ENCODE measurements at places on chromosomes 5 and 9.

DNA sequence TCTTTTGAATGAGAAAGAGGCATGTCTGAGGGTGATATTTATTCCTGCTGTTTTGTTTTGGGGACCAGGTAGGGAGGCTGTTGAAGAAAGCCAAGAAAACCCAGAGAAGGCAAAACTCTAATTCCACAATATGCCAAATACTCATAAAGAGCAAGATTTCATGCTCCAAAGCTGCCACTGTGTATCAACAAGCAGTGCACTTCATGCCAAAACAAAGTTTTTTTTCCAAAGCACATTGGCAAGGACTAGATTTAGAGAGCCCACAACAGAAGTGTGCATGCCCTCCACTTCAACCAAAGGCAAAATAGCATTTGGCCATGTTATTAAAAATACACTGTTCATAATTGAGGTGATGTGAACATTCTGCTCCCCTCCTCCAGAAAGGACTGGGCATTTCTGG lies 229.9 kb downstream of the EBF1 start:
- DNase-seq: no peak

DNA sequence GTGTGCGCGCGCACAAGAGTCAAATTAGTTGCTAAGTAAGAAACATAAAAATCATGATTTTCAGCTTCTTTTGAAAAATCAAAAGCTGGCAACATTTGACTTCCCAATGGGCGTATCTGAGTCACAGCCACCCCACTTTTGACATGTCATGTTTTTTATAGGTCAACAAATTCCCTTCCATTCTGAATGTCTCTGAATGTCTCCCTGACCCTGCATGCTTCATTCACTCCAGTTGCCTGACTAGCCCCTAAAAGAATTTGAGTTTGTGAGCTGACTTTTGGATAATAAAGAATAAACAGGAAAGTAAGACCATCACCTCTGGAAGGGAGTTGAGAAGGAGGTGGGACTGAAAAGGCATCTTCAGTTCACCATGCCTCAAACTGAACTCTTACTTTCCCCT lies 20.2 kb upstream of the GLIS3 start:
- no peak for DNase-seq

DNA sequence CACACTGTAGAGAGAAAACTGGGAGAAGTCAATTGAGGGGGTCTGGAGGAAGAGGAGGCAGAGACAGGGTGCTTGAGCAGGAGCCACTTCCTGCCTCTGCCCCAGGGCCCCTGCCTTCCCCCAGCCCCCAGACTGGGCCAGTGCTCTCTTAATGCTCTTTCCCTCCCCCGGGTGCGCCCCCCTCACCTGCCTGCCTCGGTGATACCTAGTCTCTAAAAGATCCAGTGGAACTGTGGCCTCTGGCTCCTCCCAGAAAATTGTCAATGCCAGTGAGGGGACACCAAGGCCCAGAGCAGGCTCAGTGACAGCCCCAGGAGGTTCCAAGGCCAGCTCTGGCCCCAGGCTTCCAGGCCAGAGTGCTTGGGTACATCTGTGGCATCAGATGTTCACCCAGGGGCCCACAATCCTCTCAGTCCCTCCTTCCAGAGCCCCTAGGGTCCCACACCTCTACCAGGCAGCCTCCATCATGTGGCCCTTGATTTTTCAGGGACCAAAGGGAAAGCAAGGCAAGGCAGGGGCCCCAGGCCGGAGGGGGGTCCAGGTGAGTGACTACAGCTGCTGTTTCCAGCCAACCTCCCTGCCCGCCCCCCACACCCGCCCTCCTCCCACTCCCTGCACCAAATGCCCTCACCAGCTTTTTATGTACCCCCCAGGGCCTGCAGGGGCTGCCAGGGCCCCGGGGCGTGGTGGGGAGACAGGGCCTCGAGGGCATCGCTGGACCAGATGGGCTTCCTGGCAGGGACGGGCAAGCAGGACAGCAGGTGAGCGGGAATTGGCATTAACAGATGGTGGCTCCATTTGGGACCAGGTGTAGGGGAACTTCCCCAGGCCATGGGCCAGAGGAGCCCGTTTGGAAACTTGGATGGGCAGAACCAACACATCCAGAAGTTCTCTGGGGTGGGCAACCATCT lies 33.1 kb upstream of the ORM1 start:
- no peak for DNase-seq

DNA sequence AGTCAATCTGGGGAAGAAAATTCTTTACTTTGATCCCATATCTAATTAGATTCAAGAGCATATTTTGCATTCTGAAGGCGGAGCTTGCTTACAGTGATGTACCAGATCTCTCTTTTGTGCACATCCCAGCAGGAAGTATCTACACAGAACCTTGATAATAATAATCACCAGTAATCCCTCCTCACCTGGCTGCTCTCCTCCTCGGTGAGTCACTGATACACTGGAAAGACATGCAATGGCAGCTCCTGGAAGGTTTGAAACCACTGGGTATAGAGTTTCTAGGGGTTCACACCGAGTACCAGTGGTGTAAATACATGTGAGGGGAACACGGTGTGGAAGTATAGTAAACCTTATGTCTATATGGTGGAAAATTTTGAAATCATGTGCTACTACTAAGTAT lies 205.5 kb upstream of the TARS1 start:
- DNase-seq: no peak

DNA sequence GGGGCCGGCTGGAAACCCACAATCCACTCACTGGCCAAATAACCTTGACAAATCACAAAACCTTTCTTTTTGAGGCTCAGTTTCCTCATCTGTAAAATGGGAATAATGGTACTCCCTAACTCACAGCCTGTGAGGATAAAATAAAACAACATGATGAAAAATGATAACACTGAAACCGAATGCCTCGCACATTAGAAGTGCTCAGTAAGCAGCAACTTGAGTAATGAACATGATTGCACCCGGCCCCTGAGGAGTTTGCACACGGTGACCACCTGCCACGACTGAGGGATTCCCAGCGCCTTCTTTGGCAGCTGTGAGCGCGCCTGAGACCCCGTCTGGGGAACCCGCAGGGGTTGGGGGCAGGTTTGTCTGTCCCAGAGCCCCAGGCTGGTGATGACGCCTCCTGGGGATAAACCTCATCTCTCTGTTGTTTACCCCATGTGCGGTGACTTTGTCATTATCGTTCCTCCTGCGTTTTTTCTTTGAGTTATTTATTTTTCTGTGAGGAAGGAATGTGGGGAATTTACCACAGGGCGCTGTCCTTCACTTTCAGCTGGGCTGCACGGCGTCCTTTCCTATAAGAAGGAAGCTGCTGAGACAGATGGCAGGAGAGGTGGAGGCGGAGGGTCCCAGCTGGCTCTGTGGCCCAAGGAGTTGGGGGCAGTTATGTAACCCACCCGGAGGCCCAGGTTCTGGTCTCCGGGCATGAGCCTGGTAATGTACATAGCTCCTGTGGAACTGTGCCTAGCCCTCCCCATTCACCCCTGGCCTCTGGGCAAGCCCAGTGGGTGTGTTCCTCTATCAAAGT lies 3.0 kb upstream of the SYNPO start:
- no peak for DNase-seq

DNA sequence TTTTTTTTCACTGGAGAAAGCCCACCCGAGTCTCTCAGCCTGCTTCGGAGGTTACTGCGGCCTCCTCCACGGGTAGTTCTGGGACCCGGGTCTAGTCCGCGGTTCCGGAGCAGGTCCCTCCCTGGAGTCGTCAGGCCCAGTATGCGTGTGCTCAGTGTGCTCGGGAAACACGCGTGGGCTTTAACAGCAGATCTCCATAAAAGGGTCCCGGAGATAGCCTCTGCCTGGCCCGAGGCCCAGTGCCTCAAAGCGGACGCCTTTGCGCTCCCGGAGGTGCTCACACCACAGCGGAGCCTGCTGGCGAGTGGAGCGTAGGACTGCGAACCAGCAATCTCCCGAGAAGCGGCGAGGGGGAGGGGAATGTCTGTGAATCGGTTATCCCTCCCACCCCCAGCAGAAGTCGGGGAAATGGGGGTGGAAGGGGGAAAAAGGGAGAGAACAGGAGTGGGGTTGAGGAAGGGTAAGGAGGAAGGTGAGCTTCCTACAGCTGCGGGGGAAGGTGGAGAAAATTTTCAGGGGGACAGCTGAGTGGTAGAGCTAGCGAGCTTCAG lies 28.7 kb downstream of the CDKN2A start:
- no peak for DNase-seq

DNA sequence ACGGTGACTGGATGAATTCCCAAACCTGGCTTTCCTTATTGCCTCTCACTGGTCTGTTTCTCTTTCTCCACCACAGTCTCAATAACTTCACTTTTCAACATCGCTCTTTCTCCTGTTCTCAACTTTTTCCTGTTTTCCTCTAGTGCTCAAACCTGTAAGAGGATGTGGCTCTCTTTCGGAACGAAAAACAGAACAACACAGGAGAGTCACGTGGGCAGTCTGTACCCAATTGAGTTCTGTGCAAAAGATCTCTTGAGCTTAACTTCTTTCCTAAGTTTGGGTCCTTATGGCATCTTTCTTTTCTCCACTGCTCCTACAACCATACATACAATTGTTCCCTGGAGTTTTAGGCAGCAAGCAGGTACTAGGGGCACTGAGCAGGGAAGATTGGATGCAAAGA lies 8.9 kb downstream of the HAVCR1 start:
- no peak for DNase-seq

- DNase-seq: no peak
Measured at GRCh38 chr9:96540106-96540505, 79.5 kb downstream of the CDC14B start.

DNA sequence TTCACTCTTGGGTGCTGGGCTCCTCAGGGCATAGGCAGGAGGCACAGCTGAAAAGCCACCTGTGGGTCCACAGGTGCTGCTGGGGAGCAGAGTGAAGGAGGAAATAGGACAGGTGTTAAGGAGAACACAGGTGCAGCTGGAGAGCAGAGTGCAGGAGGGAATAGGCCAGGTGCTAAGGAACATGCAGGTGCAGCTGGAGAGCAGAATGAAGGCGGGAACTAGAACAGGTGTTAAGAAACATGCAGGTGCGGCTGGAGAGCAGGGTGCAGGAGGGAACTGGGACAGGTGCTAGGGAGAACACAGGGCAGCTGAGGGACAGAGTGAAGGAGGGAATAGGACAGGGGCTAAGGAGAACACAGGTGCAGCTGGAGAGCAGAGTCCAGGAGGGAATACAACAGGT lies 43.8 kb upstream of the PLEKHG4B start:
- no peak for DNase-seq

- no peak for DNase-seq
Measured at GRCh38 chr5:1057485-1058082, 49.0 kb downstream of the NKD2 start.

GRCh38 chr9:131660466-131661405 lies 79.1 kb downstream of the RAPGEF1 start:
- DNase-seq: no peak

GRCh38 chr5:120454094-120454798 lies 9.9 kb upstream of the PRR16 start:
- DNase-seq: no peak

- DNase-seq: no peak
Measured at GRCh38 chr9:13554626-13555025, 275.1 kb upstream of the MPDZ start.

- no peak for DNase-seq
Measured at GRCh38 chr9:137317021-137317717, 15.1 kb upstream of the NRARP start.

DNA sequence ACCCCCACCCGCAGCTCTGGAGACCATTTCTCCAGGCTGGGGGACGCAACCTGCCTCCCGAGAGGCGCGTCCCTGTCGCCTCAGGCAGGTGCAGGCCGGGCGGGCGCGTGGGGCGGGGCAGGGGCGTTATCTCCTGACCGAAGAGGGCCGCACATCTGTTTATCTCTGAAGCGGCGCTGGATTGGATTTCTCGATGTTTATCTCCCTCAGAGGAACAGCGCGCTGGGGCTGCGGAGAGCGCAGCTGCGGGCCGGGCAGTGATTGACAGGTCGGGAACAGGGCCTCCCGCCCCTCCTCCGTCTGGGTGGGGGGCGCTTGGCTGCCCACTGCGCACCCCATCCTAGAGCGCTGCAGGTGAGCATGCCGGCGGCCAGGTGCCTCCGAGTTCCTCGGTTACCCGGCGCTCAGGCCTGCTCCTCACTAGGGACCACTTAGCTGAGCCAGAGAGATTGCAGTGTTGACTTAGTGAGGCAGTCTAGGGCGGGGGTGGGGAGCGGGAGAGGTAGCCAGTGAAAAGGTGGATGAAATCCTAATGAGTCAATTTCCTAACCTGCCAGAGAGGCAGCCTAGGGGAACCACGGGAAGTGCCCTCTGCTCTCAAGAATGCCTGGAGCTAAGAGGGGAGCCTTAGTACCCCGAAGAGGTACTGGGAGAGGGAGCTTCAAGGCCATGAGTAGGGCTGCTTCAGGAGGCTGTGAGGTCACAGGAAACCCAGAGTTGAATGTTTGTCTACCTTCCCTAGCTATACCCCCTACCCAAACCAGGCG lies 39.6 kb upstream of the TIFAB start:
- no peak for DNase-seq

- no peak for DNase-seq
Measured at GRCh38 chr5:169758886-169759285, 121.8 kb downstream of the DOCK2 start.

DNA sequence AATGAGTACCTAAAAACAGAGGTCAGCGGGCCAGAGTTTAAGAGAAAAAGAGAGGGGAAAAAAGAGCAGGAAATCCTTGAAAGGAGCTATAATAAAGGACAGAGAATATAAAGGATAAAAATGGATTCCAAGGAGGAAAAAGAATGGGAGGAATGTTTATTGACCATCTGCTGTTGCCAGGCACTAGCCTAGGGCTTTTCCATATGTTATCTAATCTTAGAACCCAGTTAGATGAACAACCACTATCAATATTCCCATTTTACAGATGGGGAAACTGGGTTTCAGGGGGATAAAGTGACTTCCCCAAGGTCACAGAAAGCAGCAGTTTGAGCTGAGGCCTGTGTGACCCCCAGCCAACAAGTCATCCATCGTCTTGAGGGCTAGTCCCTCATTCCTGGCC lies 232.5 kb downstream of the NR3C1 start:
- DNase-seq: no peak

- no peak for DNase-seq
Measured at GRCh38 chr5:93723681-93724080, 17.7 kb downstream of the POU5F2 start.

GRCh38 chr5:68478301-68479095 lies 262.9 kb downstream of the PIK3R1 start:
- DNase-seq: no peak

- DNase-seq: no peak
Measured at GRCh38 chr5:52771343-52772039, 16.2 kb upstream of the ITGA1 start.

DNA sequence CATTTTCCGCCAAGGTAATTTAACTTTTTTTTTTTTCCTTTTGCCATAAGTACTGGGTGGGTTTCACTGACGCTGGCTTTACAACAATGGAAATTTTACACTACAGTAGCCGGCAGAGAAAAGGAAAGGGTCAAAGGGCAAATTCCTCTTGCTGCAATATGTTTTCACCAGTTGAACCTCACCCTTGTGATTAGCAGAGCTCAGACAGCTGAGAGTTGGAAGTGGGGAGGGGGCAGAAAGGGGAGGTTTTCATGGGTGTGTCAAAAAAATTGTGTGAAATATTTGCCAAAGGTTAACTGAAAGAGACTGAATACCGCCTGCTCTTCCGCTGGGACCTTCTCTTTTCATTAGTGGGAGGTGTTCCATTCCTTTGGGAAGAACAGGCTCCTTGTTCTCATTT lies 296.9 kb downstream of the ADAMTS6 start:
- no peak for DNase-seq

- peak; percentile 68 for DNase-seq
Measured at GRCh38 chr5:154858297-154858971, at the start of gene CNOT8. Gene CNOT8, plus strand, starts transcription at chr5:154858627. Its CDS starts 4,652 bp downstream, at chr5:154863279.

- DNase-seq: no peak
Measured at GRCh38 chr5:110865400-110866094, 126.7 kb downstream of the SLC25A46 start.

Measured in cortex of kidney (tissue), 1 donor.